ENCODE measurements at places on chromosomes 7 and 10. TPM values are rescaled to one million over a fixed set of nuclear protein-coding genes. Genes with fewer than 3 reads are reported as not detected.

- no peak overlapping the region for H3K27ac ChIP-seq
- H3K36me3 ChIP-seq: no peaks in the 10 kb centered on the region
- peaks cover 9% of the 10 kb centered on the region for H3K27me3 ChIP-seq
- H3K4me3 ChIP-seq: no peak overlapping the region
- peaks cover 9% of the 10 kb centered on the region for H3K4me1 ChIP-seq
- no peak for DNase-seq
Measured at GRCh38 chr7:148633761-148634160, 43.2 kb downstream of the C7orf33 start.

DNA sequence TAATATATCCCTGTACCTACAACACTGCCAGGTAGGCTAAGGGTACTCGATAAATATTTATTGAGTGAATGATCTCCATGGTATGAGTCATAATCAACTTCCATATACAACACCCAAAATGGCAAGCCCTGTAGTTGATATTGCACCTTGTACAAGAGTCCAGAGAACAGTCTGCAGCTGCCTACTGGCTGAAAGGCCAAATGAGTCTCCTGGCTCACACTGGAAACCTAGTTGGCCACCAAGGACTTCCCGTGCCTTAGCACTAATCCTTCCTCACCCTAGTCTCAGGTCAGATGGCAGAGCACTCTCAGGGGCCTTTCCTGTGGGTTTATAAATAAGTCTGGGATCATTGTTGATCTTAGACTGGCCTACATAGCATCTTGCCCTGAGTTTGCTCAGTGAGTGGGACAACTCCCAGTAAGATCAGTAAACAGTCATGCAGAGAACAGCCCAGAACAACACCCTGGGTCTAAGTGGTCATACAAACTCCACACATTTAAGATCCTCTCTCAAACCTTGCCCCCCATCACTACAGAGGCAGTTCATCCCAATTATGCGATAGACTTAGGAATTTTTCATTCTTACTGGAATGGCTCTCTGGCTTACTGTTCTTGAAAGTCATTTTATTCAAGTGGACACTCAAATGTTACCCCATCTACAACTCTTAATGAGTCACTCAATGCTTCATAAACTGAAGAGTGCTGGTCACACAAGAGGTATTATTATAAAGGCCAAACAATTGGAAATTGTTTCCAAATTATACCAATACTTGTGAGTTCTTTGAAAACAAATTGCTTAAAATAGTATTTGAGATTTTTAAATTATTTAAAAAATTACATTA lies 14.7 kb upstream of the SLC16A9 start:
- DNase-seq: no peak
- H3K27ac ChIP-seq: no peak overlapping the region
- no peaks in the 10 kb centered on the region for H3K36me3 ChIP-seq
- no peaks in the 10 kb centered on the region for H3K4me1 ChIP-seq
- no peaks in the 10 kb centered on the region for H3K27me3 ChIP-seq

- no peaks in the 10 kb centered on the region for H3K27me3 ChIP-seq
- DNase-seq: no peak
- no peaks in the 10 kb centered on the region for H3K36me3 ChIP-seq
- H3K4me3 ChIP-seq: no peak overlapping the region
- no peak overlapping the region for H3K27ac ChIP-seq
Measured at GRCh38 chr7:94778711-94779459, 123.0 kb upstream of the SGCE start.

- H3K4me1 ChIP-seq: no peaks in the 10 kb centered on the region
- DNase-seq: no peak
- no peak overlapping the region for H3K27ac ChIP-seq
- no peaks in the 10 kb centered on the region for H3K36me3 ChIP-seq
Measured at GRCh38 chr7:90391488-90391887, 11.8 kb upstream of the CLDN12 start.

DNA sequence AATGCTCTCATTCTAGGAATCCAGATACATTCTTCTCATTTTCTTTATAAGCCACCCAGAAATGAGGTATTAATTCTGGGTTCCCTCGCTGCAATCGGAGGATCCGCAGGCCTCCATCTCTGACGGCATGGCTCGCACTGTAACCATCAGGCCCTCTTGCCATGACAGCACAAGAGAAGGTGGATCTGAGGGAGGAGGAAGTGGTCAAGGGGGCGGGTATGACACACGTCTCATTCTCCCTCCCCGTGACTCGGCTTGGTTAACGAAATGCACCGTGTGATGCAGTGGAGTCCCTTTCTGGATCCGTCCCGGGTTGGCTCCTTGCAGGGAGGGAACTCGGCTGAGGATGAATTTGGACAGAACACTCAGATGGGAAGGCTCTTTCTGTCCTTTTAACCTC lies 280.2 kb downstream of the TCERG1L start:
- H3K4me3 ChIP-seq: no peak overlapping the region
- H3K27me3 ChIP-seq: no peaks in the 10 kb centered on the region
- H3K27ac ChIP-seq: no peak overlapping the region
- no peaks in the 10 kb centered on the region for H3K36me3 ChIP-seq

- no peaks in the 10 kb centered on the region for H3K4me1 ChIP-seq
- no peaks in the 10 kb centered on the region for H3K27me3 ChIP-seq
- H3K27ac ChIP-seq: no peak overlapping the region
- peaks cover 30% of the 10 kb centered on the region for H3K36me3 ChIP-seq
- DNase-seq: no peak
Measured at GRCh38 chr10:17240616-17241015, 12.6 kb downstream of the VIM start.

DNA sequence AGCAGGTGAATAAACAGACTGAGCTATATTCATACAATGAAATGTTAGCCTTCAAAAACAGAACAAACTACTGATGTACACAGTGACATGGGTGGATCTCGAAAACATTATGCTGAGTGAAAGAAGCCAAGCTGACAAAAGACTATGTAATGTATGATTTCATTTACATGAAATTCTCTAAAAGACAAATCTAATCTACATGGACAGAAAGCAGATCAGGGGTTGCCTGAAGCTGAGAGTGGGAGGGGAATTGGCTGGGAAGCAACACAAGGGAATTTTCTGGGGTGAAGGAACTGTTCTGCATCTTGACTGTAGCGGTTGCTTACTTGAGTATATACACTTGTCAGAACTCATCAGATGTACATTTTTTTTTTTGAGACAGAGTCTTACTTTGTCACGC lies 121.7 kb upstream of the SVIL start:
- no peaks in the 10 kb centered on the region for H3K36me3 ChIP-seq
- no peaks in the 10 kb centered on the region for H3K27me3 ChIP-seq
- no peak overlapping the region for H3K27ac ChIP-seq

GRCh38 chr10:48996329-48996728 lies 56.7 kb upstream of the LRRC18 start:
- H3K4me3 ChIP-seq: no peak overlapping the region
- no peak overlapping the region for H3K27ac ChIP-seq
- no peaks in the 10 kb centered on the region for H3K36me3 ChIP-seq
- no peaks in the 10 kb centered on the region for H3K27me3 ChIP-seq
- no peak for DNase-seq

The ARHGEF35 gene
- total RNA-seq: 0.50 TPM

The ACTL6B gene
- total RNA-seq: not detected

The SHH gene
- not detected for total RNA-seq

The LFNG gene
- 176 TPM for total RNA-seq

The FBXL13 gene
- 0.70 TPM for total RNA-seq

The PLXNA4 gene
- total RNA-seq: 10.9 TPM

The EGFR gene
- total RNA-seq: not detected
